HS-27A (cell line): ENCODE measurements at places on chromosomes 3 and 15.

- no peak for DNase-seq
Measured at GRCh38 chr3:64291956-64292355, 66.7 kb upstream of the PRICKLE2 start.

DNA sequence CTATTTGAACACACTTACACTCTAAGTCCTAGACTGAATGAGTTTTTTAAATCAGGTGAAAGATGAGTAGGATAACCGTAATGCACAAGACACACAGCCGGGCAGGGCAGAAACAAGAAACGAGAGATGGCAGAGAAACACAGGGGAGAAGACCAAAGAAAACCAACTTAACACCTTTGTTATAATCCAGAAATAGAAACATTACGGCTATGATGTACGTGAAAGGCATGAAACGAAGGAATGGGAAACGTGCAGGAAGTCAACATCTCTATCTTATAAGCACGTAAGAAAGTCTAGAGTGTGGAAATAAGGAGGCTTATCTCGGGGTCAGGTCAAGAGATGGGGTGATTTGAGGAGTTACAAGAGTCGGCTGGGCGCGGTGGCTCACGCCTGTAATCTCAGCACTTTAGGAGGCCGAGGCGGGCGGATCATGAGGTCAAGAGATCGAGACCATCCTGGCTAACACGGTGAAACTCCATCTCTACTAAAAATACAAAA, 1.9 kb upstream of the TNFSF10 start:
- DNase-seq, result no peak

DNA sequence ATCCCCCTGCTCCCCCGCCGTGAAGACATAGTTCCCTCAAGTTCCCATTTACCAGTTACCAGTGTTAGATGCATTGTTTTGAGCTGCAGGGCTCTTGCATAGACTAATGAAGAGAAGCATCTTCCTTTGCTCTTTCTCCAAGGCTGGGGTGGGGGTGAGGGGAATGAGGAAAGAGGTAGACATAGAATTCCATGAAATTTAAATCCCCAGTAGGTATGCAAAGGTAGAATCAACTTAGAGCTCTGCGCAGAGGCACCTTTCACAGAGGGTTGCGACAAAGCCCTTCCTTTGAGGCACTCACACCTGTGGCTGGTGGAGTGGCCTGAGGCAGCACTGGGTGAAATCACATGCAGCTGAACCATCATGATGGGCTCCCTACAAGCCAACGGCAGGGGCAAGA, 101.3 kb downstream of the WDR76 start:
- DNase-seq, result no peak

DNA sequence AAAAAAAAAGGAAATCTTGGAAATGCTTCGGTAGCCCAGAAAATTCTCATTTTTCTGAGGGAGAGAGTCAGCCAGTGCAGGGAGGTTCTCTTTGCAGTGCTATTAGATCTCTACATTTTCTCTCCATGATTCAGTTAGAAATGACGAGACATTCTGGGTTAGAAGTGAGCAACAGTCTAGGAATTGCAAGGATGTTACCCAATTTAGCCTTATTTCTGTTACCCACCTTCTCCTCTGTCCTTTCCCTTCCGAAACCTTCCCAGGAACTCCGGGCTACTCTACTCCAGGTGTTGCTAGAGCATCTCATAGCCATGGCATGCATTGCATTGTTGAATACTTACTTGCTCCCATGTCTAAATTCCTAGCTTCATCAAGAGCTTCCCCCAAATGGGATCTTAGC, 106.8 kb downstream of the EDEM1 start:
- no peak for DNase-seq

GRCh38 chr3:130933801-130934345, 40.0 kb downstream of the ATP2C1 start:
- DNase-seq, result no peak

GRCh38 chr15:60423537-60423936, 25.8 kb upstream of the ANXA2 start:
- DNase-seq, result no peak

- DNase-seq, result no peak
Measured at GRCh38 chr3:154235330-154235729, 89.0 kb downstream of the DHX36 start.

- DNase-seq, result no peak
Measured at GRCh38 chr3:112776836-112777235, 69.8 kb downstream of the CD200R1L start.

DNA sequence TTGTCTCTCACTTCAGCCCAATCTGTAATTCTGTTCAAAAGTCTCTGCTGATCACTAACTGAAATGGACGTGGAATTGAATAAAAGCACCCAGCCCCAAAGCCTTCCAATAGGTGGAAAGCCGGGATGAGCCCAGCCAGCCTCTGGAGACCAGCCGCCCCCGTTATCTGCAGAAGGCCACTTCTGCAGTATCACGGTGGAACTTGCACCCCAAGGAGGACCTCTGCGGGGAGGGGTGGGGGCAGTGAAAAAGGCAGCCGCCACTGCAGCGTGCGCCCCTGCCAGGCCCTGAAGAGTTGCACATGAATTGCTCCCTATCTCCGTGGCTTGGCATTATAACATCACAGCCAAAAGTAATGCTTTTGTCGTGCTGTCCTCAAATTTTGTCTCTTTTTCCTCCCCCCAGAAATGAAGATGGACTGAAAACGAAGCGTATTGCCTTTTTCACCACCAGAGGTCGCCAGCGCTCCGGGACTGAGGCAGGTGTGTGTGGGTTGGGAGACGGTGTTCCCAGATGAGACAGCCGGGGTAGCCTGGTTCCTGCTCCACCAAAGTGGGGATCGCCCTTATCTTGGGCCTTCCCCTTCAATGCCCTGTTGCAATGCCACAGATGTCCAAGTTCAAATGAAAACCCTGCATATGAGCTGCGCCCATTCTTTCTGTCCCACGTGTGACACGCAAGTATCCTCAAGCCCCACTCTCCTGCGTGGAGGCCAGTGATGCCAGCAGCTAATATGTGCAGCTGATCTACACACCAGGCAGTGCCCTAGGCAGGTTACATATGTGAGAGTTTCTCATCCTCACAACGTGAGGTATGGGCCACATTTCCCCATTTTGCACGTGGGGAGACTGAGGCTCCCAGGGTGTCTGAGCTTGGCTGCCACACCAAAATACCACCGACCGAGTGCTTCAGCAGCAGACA, 96.0 kb downstream of the LRRK1 start:
- peak; percentile 51 for DNase-seq

DNA sequence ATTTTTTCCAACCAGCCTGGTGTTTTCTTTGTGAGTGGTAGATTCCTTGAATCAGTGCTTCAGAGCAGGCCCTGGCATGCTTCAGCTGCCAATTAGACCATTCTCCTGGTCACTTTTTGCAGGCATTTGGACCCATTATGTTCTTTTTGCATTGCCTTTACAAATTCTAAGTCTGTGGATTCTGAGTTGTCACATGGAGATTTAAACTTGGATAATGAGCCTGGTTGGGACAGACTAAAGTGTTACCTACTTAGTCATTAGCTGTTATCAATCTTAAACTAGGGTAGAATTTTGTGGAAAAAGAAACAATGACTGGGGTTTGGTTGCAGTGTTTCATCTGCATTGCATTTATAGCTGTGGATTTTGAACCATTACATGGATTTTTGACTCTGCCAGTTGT, 40.6 kb downstream of the ARHGEF26 start:
- no peak for DNase-seq

GRCh38 chr15:31407851-31408250, 81.2 kb downstream of the KLF13 start:
- DNase-seq, result no peak

- no peak for DNase-seq
Measured at GRCh38 chr3:66751842-66752241, 246.3 kb upstream of the KBTBD8 start.

DNA sequence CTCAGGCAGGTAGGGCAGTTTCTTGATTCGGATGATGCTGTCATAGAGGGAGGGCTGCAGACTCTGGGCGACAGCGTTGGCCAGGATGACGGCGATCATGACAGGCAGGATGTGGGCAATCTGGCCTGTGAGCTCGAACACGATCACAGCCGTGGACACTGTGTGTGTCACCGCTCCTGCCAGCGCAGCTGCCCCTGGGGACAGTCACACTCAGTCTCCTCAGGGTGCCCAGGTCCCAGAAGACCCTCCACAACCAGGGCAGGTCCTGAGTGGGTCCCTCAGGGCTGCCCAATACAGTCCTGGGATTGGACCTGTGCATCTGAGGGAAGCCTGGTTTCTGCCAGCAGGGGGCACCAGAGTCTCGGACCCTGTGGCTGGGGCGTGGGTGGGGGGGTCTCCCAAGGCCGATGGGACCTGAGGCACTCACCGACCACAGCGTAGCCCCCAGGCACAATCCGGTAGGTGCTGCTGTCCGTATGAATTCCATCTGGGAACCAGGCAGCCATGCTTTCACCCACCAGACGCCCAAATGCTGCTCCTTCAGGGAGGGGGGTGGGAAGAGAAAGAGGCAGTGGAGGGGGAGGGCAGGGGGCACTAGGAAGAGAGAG, 7.2 kb downstream of the CLCN2 start:
- no peak for DNase-seq

DNA sequence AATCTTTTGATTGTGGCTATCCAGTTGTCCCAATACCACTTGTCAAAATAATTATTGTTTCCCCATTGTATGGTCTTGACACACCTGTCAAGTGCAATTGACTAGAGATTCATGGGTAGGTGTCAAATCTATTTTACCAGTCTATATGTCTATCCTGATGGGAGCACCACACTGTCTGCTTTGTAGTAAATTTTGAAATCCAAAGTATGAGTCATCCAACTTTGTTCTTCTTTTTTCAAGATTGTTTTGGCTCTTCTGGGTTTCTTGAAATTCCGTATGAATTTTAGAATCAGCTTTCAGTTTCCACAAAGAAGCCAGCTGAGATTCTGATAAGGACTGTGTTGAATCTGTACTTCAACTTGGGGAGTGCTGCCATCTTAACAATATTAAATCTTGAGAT, 71.9 kb downstream of the CSNK1G1 start:
- no peak for DNase-seq

GRCh38 chr15:62644216-62644888, 398.2 kb upstream of the TPM1 start:
- DNase-seq, result no peak

- no peak for DNase-seq
Measured at GRCh38 chr3:188239577-188239976, 85.6 kb downstream of the LPP start.

- DNase-seq, result no peak
Measured at GRCh38 chr15:73741321-73741836, 11.8 kb downstream of the INSYN1 start.

GRCh38 chr3:160774172-160774571, 18.1 kb downstream of the PPM1L start:
- DNase-seq, result no peak

DNA sequence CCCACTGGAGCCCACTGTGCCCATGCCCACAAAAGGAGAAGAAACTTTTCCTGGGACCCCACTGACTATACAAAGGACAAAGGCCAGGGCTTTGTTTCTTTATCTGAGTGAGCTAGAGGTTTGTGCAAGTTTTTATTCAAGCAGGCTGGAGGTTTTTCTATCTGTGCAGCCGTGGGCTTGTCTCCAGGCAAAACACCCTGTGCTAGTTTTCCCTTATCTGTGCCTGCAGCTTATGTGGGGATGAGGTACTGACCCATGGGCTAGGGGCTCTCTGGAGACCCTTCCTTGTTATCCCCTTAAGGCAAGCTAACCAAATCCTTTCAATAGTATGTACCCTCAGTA, 545.5 kb downstream of the ZPLD1 start:
- no peak for DNase-seq

GRCh38 chr15:26160343-26160742, 297.2 kb upstream of the ATP10A start:
- no peak for DNase-seq

DNA sequence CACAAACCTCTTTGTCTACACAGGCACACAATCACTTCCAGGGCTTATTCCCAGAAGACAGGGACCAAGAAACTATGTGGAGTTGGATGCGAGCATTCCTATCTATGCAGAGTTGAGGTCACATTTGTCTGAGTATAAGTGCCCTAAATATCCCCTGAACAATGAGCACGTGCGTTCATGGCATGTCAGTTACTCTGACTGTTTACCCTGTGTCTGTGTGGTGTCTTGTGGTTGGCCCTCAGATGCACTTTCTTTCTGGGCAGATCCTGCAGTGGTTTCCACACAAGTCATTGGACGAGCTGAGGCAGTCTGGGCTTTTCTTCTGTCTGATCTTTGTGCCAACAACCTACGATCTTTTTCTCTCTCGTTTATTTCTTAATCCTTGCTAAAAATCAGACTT, 134.5 kb downstream of the FBN1 start:
- no peak for DNase-seq

DNA sequence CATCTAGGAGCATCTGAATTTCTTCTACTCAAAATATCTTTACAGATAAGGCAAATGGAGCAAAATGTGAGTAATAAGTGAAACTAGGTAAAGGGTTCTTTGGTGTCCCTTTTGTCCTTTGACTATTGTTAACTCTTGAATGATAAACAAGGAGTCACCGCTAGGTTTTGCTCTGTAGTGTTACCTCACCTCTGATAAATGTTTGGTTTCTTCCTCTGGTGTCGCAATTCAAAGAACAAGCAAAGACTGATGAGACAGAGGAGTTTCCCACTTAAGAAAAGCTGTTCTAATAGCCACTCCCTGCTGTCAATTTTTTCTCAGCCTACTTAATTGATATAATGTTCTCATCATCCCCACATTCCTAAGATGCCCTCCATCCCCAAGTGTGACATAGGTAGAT, 925.9 kb downstream of the IGSF11 start:
- DNase-seq, result no peak

DNA sequence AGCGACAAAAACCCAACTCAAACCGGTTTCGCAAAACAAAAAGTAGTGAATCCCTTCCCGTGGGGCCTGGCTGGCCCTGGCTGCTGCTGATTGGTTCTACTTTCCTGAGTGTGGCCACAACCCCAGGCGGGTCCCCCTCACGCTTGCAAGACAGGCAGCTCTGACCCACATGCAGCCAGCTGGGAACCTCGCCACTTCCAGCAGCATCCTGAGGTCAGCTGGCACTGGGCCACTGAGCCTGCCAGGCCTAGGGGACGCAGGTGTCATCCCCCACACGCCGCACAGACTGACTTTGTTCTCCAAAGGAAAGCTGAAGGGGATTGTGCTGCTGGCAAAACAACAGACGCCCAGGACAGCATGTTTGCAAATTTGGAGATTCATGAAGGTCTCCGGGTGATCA, 111.1 kb downstream of the TPRA1 start:
- DNase-seq, result no peak

DNA sequence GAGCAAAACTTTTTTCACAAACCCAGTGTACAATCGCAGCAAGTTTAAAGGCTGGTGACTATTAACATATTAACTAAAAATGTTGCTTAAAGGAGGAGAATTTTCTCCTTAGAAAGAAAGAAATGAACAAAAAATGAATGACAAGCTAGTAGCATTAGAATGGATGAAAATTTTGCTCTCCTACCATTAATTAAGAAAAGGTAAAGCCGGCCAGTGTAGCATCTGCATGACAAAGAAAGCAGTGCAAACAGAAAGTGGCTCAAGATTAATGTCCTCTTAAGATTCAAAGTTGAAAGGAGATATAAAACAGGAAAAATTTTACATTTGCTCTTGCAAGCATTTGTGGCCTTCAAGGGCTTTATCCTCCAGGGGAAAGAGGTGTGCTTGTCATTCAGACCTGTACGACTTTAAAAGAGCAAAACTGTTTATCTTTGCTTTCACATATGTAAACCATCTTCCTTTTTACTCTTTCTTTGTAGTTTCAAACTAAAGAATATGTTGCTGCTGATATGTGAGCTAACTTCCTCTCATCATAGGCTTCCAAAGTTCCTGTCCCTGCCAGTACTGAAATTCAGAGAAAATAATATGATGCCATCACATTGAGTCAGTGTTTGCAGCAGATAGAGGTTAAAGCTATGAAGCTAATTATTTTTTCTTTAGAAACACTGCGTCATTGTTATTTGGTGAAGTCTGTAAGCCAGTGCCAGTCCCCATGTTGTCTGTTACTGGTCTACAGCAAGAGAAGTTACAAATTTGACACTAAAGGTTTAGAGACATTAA, 439.1 kb upstream of the GRM7 start:
- DNase-seq, result no peak
